Stimulated activated CD8-positive, alpha-beta memory T cell treated with anti-CD3 and anti-CD28 coated beads, Interleukin-7, amount 100 ng/mL, for 1 hour (primary cell): ENCODE measurements at places on chromosomes 13 and 19.
A peak's percentile ranks its signal among the peaks of the same experiment; 100 is the strongest.

- no peak for DNase-seq
These were observed 4.5 kb downstream of the ZNF507 start for GRCh38 chr19:32349724-32350470.

DNA sequence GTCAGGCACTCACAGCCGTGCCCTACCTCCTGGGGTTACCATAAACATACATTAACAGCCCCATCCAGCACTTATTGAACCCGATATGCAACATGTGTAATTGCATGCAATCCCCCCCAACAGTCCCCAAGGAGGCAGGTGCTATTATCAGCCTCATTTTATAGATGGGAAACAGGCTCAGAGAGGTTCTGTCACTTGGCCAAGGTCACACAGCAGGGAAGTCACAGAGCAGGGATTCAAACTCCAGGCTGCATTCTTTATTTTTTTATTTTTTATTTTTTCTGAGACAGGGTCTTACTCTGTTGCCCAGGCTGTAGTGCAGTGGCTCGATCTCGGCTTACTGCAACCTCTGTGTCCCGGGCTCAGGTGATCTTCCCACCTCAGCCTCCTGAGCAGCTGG lies 38.4 kb upstream of the TNFAIP8L1 start:
- DNase-seq = no peak

DNA sequence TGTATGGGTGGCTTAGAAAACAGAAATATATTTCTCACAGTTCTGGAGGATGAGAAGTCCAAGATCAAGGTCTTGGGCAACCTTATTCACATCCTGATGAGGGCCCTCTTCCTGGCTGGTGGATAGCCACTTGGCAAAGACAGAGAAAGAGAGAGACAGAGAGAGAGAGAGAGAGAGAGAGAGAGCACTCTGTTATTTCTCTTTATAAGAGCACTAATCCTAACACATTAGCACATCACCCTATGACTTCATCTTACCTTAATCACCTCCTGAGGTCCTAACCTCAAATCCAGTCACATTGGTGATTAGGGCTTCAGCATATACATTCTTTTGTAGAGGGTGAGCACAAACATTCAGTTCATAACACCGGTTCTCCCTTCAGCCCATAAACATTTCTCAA lies 430.3 kb downstream of the EFNB2 start:
- DNase-seq = no peak

- DNase-seq = no peak
These were observed 357.4 kb downstream of the TDRD3 start for GRCh38 chr13:60754211-60755090.

DNA sequence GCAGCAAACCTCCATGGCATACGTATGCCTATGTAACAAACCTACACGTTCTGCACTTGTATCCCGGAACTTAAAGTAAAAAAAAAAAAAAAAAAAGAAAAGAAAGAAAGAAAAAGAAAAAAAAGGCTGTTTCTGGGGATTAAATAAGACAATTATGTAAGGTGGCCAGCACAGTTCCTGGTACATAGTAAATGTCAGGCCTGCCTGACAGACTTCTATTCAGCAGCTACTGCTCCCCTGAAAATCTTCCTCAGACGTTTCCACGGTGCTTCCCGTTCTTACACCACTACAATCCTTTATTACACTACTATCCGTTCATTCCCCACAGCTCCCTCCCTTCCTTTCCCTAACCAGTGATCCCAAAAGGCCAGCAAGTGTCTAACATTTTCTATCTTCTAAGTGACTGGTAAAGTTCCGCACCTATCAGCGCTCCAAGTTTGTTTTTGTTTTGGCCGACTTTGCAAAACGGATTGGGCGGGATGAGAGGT lies 636 bp upstream of the RB1 start:
- DNase-seq = no peak

DNA sequence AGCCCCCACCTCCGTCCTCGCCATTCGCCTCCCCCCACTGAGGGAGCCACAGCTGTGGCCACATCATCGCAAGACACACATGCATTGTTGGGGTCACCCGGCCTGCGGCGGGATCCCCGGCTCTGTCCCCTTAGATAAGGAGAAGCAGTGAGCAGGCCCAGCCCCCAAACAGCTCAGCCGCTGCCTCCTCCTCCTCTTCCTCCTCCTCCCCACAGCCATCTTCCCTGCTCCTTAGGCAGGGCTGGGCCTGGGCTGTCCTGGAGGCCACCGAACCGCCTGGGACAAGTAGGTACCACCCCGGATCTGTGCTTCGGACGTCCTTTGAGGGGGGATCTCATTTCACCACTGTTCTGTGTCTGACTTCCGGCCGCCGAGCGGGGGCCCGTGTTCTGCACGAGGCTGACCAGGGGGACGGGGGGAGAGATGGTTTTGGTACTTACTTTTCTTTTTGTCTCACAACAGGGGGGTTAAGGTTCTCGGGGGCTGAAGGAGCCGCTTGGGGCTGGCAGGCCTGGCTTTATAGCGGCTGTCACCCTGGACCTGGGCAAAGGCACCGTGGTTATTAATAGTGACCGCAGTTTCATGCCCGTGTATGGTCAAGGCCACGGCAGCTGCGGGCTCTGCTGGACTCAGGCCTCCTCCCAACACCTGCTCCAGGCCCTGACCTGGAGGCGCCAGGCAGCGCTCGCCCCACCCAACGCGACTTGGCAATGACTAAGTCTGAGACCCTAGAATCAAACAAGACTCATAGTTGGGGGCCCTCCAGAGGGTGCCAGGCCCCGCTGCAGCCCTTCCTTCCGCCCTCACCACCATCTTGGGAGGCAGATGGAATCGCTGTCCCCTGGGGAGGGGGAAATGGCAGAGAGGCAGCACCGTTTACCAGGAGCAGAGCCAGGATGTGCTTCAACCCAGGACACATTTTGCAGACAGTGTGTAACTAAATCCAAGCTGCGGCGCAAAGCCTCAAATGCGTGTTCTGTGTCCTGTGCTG lies 18.3 kb downstream of the NMRK2 start:
- DNase-seq = no peak

DNA sequence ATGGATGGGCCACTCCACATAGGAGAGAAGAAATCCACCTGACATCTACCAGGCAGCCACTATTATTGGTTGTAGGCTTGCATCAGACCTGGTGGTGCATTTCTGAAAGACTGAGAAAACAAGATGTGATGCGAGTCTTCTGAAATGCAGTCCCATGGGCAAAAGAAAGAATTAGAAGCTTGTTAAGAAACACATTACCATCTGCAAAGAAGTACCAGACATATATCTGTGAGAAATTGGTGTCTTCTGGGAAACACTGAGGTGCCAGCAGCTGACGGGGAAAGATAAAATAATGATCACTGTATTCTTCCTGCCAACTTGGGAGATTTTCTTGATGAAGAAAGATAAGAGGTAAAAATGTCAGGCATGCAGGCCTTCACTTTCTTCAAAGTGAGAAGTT lies 14.4 kb downstream of the AMER2 start:
- no peak for DNase-seq

DNA sequence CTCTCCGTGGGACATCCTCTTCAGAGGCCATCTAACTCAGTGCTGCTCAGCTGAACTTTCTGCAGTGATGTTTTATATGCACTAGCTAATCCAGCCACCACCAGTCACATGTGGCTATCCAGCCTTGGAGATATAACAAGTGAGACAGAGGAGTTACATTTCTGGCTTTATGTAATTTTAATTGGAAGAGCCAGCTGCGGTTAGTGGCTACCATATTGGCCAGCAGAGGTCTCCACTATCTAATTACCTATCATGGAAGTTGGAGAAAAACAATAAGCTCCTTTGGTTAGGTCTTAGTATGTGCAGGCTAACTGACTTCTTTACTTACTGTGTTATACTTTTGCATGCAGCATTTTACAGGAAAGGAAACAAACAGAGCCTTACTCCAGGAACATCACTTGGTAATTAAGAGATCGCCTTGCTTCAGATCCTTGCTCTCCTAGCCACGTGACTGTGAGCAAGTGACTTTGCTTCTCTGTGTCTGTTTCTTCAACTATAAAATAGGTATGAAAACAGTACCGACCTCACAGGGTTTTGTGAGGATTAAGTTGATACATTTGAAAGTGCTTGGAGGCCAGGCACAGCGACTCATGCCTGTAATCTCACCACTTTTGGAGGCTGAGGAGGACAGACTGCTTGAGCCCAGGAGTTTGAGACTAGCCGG lies 1.6 kb upstream of the KLK10 start:
- no peak for DNase-seq

GRCh38 chr13:30334663-30335386 lies 27.5 kb upstream of the KATNAL1 start:
- no peak for DNase-seq

- no peak for DNase-seq
These were observed 549.0 kb downstream of the GPC6 start for GRCh38 chr13:93775507-93776108.

- no peak for DNase-seq
These were observed 799 bp upstream of the USPL1 start for GRCh38 chr13:30616927-30617314.

GRCh38 chr13:29195456-29195855 lies 375.3 kb downstream of the MTUS2 start:
- DNase-seq = no peak

DNA sequence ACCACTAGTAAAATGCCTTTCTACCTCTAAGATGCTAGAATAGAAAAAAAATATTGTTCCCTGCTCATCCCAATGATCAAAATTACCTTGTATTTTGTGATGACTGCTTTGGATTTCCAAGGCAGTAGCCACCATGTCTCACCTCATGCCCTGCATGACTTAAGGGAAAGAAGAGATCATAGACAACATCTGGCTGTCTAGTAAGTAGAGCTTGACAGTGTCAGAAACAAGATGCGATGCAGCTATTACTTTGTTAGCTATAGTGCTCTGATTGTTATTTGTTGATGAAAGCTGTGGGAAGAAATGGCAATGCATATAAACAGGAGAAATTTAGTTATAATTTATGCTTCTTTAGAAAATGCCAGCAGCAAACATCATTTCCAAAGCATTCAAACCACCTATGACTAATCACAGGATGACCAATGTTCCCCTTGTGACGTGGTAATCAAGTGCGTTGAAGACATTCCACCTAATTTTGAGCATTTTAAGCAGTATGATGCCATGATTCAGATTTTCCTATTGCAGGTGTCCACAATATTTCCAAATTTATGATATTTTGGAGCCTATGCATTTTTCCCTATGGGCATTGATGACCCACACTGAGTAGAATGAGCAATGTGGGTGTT lies 308.3 kb downstream of the KCNRG start:
- no peak for DNase-seq

- peak; percentile 47 for DNase-seq
These were observed 9.8 kb upstream of the GNA15 start for GRCh38 chr19:3125900-3126524.

DNA sequence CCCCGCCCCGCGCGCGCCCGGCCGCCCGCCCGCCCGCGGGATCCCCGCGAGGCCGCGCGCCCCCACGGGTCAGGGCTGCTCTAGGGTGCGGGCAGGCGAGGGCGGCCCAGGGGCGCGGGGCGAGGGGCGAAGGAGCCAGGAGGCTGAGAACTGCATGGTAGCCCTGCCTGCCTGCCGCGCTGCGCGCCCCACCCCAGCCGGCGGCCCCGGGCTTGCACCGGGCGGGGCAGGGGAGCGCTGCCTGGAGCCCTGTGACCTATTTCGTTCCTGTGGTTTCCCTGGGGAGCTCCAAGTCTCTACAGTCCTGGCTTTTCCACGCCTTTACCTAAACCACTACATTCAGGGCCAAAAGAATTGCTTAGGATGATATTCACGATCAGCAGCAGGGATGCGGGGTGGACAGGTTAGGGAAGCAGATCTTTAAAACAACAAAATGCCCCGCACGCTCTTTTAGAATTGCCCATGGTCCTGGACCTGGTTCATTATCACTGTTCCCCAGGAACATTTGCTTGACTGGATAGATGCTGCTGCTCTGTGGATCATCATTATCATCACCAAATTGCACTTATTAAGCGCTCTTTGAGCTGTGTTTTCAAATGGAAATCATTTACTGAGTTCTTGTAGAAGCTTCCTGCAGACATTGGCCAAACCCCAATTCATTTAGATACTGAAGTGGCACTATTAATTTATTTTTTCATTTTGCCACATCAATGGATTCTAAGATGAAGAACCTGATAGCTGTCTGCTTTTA lies 421 bp upstream of the GPR12 start:
- DNase-seq = no peak
